ENCODE measurements at places on chromosomes 11 and 22.

DNA sequence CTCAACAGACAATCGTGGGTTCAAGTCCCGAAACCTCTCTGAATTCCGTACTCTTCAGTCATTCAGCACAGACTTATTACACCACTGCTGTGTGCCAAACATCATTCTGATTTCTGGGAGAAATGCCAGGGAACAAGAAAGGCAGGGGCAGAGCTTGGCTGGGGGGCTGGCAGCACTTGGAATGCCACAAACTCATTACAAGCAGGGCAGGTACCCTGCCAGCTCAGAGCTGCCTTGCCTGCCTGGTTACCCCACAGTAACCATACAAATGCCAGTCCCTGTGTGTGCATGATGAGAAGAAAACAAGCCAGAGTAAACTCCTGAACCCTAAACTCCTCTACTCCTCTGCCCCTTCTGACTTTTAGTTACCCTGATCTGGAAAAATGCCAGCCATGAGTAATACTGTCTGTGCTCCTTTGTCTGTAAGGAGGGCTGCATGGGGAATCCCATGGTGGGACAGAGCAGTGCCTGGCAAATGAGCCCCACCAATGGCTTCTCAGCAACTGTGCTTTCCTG lies 6.9 kb upstream of the RAD9A start:
- no peak for DNase-seq

DNA sequence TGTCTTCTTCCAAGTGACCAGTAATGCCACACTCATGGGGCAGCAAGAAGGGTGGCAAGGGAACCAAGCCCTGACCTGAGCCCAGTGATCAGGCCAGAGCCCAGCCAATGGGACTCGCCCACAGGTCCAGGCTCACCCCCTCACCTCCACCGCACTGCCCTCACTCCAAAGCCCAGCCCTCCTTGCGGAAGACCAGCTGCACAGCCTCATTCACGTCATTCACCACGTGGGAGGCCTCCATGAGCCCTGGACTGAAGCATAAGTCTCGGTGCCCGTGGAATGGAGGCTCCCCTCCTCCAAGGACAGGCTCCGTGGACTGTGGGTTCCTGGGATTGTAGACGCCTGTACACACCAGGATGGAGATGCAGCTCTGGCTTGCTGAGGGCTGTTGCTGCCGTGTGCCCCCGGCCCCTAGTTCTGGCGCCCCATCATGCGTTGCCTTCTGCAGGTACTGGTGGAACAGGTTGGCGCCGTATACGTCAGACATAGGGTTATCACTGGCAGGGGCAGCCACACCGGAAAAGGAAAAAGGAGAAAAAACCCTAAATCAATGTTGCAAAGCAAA lies 16.8 kb upstream of the TMEM121B start:
- DNase-seq, result no peak

- no peak for DNase-seq
These were observed 7.3 kb downstream of the YAP1 start for GRCh38 chr11:102117472-102118113.

- DNase-seq, result no peak
These were observed 77.5 kb upstream of the CTSC start for GRCh38 chr11:88414981-88415413.

DNA sequence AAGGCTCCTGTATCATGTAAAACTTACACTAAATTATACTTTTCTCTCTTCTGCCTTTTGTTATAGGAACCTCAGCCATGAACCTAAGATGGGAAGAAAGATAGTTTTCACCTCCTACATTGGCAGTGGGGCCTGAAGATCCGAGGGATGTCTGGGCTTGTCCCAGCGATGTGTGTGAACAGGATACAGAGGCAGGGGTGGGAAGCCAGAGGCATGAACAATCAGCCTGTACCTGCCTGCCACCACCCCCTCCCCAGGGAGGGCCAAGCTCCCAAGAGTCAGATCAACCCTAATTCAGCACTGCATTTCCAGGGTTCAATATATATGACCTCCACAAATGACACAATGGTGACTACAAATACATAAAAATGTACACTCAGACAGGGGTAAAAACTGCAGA lies 9.4 kb downstream of the KIAA0930 start:
- no peak for DNase-seq

- DNase-seq, result no peak
These were observed 43.1 kb downstream of the LDLRAD3 start for GRCh38 chr11:35986947-35987346.

DNA sequence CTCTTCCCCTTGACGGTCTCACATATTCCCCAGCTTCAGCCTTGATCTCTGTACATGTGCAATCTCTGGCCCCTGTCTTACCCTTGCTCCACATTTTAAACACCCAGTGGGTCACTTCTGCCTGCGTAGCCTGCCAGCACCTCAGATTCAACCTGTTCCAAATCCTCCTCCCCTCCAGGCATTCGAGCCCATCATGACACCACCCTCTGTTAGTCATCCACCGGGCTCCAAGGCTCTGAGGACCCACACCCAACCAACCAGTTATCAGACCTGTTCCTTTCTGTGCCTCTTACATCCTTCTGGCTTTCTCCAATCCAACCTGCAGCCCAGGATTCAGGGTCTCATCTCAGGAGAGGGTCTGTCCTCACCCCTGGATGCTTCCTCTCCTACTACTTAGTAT lies 119.8 kb upstream of the TBCEL start:
- no peak for DNase-seq

GRCh38 chr11:125347261-125347585 lies 148.8 kb downstream of the FEZ1 start:
- no peak for DNase-seq

- peak; percentile 6 for DNase-seq
These were observed 64.6 kb downstream of the KCNJ1 start for GRCh38 chr11:128802358-128802981.

DNA sequence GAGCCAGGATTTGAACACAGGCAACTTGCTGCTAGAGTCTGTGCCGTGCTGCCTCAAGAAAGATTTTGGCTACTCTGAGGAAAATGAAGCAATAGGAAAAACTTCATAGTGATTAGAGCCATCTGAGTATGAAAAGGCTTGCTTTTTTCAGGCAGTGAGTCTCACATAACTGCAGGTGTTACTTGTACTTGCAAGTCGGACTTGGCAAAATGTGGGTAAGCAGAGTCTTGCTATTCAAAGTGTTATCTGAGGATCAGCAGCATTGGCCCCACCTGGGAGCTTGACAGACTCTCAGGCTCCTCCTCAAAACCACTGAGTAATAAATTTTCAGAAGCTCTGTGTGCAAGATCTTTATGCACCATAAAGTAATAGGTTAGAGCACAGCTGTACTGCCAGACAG lies 18.1 kb downstream of the RNF141 start:
- no peak for DNase-seq

DNA sequence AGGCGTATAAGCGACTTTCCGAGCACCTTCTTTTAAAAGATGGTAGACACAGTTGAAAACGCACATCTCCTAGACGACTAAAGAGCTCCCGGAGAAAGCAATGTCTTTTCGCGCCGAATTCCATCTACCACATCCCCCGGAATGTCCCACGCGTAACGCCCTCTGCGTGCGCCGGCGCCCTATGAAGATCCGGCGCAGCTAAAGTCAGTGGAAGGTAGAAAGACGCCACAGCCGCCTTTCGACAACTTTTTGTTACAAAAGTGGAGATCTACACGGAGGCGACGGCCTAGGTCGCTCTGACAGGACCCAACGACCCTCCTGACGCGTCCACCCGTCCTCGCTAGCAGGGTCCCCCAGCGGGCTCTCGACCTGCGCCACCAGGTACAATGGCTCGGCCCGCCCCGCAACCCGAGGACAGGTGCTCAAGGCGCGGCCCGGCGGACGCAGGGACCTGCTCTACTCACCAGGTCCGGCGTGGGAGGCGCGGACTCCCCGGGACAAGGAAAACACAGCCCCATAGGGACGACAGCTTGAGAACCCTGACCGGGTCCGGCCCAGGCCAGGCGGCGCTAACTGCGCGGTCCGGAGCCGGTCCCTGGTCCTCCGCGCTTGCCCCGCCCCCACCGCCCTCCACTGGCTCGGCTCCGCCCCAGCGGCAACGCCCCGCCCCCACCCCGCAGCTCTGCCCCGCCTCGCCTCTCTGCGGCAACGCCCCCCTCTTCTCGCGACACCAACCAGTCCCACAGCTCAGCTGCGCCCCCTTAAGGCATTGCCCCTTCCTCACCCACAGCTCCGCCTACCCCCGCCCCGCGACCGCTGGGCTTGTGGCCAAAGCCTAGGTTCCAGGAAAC lies at the start of gene SVIP:
Gene SVIP (minus strand): TSS at position 571 of the 851 bp plus-strand sequence. CDS start 53 bp downstream, at position 518.
- DNase-seq, result peak; percentile 98

DNA sequence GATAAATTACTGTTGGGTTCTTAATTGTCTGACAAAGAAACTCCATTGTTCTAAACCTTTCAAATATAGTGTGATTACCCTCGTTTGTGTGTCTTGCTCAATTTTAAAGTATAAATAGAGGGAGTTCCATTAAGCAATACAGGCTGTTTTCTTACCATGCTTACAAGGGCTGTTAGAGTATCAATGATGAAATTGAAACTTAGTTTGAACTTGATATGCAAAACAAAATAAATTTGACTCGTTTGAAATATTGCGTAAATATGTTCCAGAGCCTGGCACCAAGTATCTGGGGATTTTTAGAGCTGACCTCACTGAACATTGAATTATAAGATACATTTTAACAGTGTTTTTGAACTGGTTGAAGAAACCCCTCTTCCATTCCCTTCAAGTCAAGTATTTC lies 31.7 kb downstream of the TEAD1 start:
- no peak for DNase-seq

GRCh38 chr11:44885919-44886789 lies 64.5 kb downstream of the TP53I11 start:
- DNase-seq, result no peak

DNA sequence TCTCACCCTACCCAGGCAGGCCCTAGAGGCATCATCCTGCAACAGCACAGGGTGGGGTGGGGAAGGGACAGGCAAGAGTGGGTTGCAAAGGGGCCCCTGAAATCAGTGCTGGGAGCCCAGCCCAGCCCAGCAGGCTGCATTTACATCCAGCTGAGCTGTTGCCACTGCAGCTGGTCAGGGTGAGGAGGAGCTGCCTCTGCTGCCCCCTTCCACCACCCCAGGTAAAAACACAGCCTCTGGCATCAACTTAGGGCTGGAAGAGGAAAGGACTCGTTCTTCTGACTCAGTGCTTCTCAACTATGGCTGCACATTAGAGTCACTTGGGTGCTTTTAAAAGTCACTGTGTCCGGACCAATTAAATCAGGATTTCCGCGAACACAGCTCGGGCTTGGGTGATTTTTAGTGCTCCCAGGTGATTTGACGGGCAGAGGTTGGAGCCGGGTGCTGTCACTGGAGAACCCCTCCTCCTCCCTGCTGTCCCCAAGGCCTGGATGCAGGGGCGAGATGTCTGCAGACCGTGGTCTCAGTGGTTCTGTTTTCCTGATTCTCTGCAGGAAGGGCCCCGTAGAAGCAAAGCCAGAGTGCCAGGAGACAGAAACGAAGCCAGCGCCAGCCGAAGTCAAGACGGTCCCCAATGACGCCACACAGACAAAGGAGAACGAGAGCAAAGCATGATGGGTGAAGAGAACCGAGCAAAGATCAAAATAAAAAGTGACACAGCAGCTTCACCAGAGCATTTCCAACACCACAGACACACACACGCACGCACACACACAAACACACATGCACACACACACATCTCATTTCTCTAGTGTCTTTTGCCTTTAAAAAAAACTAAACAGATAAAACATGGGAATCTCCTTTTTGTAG lies 39.4 kb upstream of the TTC12 start:
- DNase-seq, result no peak

- peak; percentile 34 for DNase-seq
These were observed 161.9 kb downstream of the INSC start for GRCh38 chr11:15276621-15277020.

DNA sequence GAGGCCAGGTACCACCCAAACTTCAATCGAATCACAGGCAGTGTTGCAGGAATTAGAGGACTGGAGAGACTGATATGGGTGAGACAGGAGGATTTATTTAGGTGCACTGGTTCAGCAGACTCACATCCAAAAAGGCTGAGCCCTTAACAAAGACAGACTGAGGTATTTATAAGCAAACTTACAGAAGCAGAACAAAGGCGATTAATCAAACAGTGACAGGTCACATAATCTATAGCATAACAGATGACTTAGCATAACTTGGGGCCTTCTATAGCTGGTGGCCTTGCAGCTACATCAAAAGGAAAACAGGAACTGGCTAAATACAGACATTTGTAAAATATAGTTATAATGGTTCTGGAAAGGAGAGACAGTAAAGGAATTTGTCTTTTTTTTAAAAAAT lies 2.1 kb downstream of the APOBEC3B start:
- DNase-seq, result no peak

GRCh38 chr11:84022201-84022600 lies 736.0 kb upstream of the CCDC90B start:
- peak; percentile 59 for DNase-seq

GRCh38 chr22:24437741-24438328 lies 10.4 kb downstream of the ADORA2A start:
- no peak for DNase-seq

- DNase-seq, result peak; percentile 13
These were observed 62.4 kb downstream of the NELL1 start for GRCh38 chr11:20731676-20732215.
